Stimulated activated naive CD8-positive, alpha-beta T cell treated with anti-CD3 and anti-CD28 coated beads, Interleukin-15, amount 100 ng/mL, for 72 hours (primary cell): ENCODE measurements at places on chromosomes 7 and 10.

DNA sequence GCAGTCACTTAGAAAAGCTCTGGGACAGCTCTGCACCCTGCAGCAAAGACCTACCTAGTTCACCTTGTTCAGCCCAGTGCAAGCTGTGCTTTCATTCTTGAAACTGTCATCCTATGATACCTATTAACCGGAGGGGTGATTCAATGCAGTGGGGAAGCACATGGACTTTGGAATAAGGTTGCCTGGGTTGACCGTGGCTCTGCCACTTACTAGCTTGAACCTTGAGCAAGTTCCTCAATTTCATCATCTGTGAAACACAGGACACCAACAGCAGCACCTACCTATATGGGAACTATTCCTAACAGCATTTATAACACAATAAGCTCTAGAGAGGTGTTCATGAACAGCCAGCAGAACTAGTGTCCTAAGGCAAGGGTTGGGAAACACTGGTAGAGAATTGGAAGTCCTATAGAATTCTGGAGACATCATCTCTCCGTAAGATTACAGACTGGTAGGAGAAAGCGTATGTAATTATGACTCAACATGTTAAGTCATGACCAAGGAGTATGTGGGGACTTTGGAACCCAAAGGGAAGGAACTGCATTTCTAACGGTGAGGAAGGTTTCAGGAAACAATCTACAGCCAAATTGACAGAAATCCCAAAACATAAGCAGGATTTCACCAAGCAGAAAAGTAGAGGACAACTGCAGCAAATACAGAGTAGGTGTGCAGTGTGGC lies 270.0 kb downstream of the USP6NL start:
- DNase-seq, result no peak

DNA sequence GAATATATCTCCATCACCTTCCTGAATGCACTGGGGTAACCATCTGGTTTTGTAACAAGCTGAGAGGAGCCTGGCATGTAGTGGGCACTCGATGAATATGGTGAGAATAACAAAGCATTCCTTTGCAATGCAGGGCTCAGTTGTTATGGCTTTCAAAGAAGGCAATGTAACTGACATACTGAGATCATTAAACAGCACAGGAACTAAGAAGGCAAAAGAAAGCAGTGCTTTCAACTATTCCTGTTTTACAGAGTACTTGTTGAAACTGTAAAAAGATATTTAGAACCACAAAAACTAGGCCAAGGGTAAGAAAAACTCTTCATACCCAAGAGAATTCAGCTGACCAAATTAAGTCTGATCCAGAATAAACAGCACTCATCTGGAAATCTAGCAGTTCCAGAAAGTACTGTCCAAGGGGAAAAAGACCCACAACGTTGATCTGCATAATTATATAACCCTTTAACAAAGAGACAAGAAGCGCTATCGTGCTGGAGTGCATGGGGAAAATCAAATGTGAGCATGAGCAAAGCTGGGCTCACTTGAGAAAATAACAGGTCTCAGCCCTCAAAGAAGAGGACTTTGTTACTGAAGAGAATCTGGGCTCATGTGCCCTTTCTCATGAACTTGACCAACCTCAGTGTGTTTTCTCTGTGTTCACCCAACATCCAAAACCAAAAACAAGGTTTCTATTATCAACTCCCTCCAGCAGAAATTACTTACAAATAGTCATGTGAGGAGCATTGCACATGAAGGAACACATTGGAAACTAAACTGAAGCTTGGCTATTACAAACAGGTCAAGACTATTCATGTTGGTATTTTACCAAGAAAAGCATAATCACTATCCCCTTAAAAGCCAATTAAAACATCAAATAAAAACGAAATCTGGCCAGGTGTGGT lies 116.2 kb downstream of the AVL9 start:
- DNase-seq, result no peak

DNA sequence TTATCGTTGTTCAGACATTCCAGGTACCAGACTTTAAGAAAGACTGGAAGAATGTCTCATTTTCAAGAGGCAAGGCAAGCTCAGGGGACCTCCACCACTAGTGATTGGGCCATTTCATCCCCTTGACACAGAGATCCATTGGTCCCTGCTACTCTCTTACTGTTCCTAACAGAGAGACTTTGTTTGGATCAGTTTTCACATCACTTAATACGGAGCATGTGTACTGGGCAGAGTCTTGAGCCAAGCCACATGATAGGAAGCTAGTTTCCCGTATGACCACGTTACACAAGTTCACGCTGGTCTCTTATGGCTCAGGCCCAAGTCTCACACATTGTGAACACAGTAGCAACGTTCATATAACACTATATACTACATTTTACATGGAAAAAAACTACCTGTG lies 269.9 kb downstream of the BAMBI start:
- DNase-seq, result no peak

GRCh38 chr10:34530778-34531177 lies 284.3 kb downstream of the PARD3 start:
- DNase-seq, result no peak

DNA sequence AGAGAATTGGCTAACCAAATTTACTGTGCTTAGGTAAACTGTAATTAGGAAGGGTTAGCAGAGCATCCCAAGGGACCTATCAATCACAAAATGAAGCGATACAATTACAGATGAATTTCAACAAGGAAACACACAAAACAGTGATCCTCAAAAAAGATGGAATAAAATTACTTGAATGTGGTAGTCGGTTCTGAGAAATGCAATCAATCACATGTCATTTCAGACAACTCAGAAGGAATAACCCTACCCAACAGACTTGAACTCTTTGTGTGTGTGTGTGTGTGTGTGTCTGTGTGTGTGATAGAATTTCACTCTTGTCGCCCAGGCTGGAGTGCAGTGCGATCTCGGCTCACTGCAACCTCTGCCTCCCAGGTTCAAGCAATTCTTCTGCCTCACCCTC lies 43.5 kb downstream of the ST8SIA6 start:
- DNase-seq, result no peak

GRCh38 chr7:131075406-131075805 lies 252.3 kb upstream of the MKLN1 start:
- no peak for DNase-seq

DNA sequence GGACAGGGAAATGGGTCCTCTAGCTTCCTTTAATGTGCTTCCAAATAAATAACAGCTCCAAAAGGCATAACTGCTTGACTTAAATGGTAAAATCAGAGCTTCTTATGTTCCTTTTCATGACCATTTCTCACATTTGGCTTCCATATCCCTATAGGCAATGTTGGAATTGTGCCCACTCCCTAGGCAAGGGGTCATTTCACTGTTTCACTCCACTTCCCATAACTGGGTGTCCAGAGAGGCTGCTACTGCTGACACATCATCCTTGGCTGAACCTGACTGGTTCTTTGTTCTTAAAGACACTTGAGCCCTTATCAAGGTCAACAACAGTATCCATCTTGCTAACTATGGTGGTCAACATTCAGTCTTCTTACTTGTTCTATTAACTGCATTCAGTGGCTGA lies 37.1 kb downstream of the PRTFDC1 start:
- DNase-seq, result no peak

GRCh38 chr7:77843194-77843593 lies 44.6 kb downstream of the PHTF2 start:
- DNase-seq, result no peak

DNA sequence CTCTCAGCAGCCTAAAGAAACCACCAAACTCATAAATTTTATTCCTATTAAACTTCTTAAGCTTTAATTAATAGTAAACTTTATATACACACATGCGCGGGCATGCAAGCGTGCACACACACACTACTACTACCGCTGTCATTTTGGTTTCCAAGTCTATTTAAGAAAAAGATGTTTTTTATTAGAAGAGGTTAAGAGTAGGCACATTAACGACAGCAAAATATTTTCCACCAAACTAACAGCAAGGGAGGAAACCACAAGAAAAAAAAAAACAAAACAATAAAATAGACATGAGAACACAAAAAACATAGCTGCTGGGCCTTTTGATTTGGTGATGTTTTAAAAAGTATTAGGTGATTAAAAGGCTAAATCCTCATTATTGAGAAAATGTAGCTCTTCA lies 28.6 kb downstream of the RTKN2 start:
- DNase-seq, result no peak

DNA sequence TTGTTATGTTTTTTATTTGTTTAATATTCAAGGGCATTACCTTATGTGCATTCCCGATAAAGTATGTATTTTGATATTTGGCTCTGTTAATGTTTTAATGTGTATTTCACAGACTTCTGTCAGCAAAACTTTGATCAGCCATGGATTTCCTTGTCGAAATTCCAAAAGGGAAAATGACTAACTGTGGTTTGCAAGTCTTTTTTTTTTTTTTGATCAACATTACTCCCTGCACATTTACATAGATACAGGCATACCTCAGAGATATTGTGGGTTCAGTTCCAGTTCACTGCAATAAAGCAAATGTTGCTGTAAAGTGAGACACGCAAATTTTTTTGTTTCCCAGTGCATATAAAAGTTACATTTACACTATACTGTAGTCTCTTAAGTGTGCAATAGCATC lies 351.9 kb downstream of the CXCL12 start:
- DNase-seq, result no peak

GRCh38 chr7:117009705-117010361 lies 56.5 kb downstream of the ST7 start:
- DNase-seq, result no peak

DNA sequence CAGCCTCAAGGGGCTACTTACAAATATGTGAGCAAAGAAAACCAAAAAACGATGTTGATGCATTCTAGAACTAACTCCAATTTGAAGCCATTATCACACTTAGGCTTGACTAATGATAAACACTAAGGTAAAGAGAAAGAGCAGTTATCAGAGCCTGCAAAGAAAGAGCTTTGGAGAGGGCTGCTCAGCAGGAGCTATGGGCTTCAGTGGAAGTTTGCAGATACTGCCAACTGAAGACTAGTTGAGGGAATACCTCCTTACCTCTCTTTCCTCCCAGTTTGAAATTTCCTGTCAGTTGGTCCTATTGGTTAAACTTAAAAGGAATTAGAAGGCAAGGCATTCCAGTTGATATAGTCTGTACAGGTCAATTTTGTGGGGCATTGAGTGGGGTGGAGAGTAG lies 498.1 kb upstream of the POT1 start:
- no peak for DNase-seq

DNA sequence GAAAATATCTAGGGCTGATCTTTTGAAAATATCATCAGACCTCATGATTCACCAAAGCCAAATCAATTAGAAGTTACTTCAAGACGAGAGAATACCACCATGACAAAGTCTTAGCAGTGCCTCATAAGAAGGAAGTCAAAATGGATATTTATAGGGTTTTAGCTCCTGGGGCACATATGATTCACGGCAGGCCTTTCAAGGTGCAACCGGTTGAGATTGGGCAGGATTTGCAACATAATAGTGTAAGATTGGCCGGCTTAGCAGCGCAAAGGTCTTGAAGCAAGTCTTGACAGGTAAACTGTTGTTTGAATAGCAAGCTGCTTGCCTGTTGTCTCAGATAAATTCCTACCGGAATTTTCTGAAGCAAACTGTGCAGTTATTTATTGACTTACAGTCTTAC lies 17.5 kb downstream of the ADRB1 start:
- DNase-seq, result no peak

- no peak for DNase-seq
Observed at GRCh38 chr7:119033641-119034040, 809.1 kb downstream of the ANKRD7 start.

- DNase-seq, result no peak
Observed at GRCh38 chr7:45606050-45606449, 31.9 kb downstream of the ADCY1 start.

DNA sequence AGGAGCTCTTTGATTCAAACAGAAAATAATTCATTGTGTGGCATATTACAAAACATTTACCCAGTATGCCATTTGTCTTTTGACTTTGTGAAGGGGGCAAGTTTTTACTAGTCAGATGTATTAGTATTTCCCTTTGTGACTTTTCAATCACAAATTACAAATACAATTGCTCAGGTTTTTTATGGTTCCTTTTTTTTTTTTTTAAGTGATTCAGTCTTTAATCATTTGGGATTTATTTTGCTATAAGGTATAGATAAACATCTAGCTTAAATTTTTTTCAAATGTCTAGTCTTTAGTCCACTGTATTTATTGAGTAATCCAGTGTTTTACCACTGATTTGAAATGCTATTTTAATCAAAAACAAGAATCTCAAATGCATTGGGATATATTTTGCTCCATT lies 75.9 kb downstream of the AOAH start:
- DNase-seq, result no peak

DNA sequence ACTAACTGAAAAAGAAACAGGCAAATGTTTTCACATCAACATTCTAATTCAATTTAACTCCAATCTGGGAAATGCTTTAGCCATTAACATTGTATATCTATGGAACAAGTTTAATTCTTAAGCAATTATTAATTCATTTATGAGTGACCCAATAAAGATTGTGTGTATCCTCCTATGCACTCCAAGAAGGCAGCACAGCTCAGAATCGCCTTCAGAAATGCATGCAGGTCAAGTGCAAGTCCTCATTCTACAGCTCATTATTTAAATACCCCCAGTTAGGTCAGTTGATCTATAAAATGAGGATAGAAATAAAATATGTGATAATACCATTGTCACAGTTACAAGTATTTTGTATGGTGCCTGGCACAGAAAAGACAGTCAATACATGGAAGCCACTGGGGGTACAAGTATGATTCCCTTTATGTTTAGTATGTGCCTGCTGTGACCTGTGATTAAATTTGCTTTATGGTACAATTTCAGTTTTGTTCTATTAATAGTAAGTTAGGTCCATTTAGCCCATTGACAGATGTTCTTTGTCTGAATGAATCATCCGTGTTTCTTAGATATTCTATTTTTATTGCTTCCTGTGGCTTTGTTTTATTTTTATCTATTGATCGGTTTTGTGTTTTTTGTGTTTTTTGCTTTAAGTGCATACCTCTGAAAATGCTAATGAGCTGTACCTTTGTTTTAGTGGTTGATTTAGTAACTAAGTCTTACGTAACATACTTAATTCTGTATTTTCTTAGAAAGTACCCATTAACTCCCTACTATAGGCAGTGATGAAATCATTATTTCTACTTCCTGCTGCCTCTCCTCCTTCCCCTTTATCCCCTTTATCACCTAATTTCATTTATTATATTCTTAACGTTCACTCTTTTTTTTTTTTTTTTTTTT lies 42.8 kb downstream of the CPXM2 start:
- no peak for DNase-seq

DNA sequence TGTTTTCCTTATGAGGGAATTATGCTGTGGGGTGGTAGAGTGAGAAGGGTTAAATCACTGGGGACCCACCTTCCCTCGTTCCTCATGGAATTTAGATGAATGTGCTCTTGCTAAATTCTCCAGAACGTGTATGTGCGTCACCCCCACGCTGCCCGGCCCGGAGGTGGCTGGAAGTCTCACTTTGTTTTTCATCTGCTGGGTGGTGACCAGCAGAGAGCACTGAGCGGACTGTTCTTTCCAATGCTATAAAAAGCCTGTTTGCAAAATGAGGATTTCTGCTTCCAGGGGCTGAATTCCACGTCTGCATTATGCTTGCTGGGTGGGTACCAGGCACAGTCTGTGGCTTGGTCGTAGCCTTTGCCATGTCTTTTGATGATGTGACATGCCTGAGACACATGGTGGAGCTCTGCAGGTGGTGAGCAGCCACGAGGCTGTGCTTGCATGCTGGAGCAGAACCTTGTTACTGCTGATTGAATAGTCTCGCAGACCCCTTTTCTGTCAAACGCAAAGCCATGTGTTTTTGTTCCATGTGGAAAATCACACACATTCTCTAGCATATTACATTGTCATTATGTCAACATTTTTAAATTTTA lies 31.9 kb upstream of the INSYN2A start:
- DNase-seq, result no peak

- peak; percentile 49 for DNase-seq
Observed at GRCh38 chr7:67377939-67378862, 381.6 kb downstream of the TYW1 start.

GRCh38 chr7:143043391-143043790 lies 8.8 kb upstream of the OR6V1 start:
- DNase-seq, result no peak
